ENCODE measurements at places on chromosomes 6 and 20.

DNA sequence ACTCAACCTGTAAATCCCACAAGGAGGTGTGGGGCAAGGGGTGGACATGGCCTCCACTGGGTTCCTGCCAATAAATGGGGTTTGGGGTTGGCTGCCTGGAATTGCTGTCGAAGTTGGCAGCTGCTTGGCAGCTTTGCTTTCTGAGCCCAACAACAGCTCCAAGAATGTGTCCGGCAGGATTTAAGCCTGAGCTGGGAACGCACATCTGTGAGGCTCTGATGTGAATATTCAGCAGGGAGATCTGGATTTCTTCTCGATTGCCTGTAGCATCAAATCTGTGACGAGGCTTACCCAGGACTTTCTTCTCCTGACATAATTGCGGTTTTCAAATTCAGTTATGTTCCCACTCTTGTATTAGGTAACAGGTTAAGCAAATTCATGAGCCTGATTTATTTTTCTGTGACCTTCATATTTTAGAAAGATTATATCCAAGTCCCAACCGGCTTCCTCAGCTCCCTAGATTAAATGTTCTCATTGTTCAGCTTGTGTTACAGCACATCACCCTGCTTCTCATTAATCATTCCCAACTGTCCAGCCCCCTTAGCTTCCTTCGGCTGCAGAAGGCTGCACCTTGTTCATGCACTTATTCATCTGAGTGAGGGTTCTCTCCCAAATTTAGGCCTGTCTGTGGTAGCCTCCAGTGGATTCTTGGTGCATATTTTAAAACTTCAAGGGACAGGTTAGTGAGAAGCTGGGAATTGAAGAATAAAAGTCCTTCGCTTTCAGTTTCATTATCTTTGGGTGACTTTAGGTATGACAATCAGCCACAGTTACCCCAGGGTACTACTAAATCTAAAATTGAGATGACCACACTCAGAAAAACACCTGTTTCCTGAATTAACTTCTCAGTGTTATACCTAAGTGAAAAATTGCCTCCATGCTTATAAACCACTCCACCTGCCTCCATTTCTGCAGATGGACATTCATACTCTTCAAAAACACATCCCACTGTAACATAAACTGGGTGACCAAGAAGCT, 310.0 kb downstream of the ESR1 start:
- no peak for DNase-seq

DNA sequence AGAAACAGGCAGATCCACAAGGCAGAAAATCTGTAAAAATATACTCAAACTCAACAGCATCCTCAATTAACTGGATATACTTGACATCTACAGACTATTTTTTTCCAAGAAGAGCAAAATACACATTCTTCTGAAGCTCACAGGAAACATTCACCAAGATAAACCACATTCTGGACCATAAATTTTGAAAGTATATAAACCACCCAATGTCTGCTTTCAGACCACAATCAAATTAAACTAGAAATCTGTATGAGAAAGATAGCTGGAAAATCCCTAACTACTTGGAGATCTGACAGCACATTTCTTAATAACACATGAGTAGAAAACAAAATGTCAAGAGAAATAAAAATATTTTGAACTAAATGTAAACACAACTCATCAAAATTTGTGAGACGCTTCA, 195.5 kb downstream of the ERMARD start:
- DNase-seq, result no peak

GRCh38 chr6:15512126-15512525, 150.7 kb downstream of the DTNBP1 start:
- DNase-seq, result no peak

DNA sequence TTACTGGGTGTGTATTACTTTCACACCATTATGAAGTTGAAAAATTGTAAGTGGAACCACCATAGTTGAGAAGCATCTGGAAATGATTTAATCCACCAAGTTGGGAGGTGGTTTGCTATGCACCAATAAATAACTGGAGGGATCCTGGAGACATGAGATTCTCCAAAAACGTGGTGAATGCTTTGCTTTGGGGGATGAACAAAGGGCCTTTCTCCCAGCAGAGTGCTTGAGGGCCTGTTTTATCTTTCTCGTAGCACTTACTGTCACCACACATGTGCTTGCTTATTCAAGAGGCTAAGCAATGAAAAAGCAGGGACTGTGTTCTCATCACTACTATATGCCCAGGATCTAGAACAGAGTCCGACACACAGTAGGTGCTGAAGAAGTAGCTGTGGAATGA, 371.1 kb downstream of the DHX35 start:
- DNase-seq, result no peak

GRCh38 chr6:159908979-159909378, 18.2 kb downstream of the MAS1 start:
- no peak for DNase-seq

DNA sequence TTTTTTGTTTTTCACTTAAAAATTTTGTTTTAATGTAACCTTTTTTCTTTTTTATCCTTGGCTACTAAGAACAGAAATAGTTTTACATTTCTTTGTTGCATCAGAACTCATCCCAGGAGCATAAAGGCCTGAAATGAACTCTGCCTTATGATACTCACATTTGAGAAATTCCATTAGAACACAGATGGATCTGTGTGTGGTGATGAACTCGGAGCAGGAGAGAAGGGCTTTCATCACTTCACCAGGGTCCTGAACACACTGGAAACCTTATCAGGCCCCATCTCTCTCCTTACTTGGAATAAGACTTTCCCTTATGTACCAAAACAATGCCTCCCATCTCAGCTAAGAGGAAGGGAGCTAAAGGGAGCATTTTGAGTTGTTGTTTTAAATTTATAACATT, 139.4 kb downstream of the PHF3 start:
- no peak for DNase-seq

DNA sequence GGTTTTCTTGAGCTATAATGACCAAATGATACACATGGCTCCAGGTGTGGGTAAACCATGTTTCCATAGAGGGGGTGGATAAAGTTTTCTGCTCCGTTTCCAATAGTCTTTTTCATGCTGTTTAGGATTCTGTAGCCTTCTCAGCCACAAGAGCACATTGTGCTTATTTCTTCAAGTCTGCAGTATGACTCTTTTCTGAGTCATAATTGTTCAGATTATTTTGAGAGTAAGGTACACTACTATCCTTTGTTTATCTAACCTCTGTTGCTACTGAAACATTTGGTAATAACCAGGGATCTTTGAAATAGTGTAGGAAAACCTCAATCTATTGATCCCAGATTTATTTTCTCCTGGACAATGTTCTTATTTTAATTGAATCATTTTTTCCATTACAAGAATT, 247.9 kb upstream of the BMP2 start:
- DNase-seq, result no peak

- no peak for DNase-seq
These were observed 86.4 kb downstream of the LY86 start for GRCh38 chr6:6674872-6675271.

DNA sequence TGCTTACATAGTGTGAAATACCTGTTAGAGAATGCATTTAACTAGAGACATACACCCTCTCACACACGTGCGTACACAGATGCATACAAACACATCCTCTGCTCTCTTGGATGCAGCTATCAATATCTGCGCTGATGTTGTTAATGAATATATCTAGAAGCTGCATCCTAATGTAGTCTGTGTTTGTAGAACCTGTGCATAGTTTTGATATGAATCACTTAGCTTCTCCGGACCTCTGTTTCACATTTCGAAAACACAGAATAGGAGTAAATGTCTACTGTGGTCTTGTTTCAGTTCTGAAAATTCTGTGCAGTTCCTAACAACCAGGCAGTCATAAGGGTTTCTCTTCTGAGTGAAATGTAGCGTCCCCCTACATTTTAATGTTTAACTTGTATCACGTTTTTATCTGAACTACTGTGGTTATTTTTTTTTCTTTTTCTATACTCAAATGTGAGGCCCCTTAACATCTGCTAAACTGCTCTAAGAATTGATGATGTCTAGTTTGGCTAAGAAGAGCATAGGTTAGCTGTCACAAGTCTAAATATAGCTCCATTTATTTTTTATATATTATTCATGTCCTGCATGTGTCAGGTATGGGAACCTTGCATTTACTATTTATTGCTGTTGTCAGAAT, 254.5 kb downstream of the TMEM242 start:
- no peak for DNase-seq

DNA sequence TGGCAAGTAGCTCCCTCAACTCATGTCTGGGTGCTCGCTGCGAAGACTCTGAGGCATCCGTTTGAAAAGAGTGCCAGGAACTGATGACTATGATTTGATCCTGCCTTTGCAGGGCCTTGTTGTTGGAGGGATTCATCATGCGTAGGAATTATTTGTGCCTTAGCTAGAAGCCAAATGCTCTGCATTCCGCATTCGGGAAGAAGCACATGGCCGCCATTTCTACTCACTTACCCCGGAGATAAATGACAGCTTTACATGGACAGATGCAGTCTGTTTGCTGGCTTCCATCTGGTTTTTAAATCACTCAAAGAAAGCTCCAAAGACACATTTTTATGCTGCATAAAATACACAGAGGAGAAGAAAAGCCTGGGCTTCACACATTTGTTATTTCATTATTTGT, 363.3 kb upstream of the CDH4 start:
- DNase-seq, result no peak

- DNase-seq, result no peak
These were observed 195.5 kb upstream of the PRDM1 start for GRCh38 chr6:105890521-105891244.

DNA sequence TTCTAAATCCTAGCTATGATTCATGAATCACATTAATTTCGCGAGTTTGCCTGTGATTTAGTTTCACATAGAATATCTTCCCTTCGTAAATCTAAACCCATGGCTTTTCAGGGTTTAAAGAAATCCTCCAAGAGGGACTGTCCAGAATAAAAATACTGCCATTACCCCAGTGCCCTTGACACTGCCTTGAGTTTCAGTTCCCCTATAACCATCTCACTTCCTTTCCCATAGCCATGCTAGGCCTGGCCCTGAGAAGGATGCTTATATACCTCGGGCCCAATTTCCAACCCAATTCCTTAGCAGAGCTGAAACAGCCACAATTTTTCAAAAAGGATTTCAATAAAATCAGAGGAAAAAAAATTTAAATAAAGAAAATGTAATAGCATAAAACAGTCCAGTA, 697.3 kb downstream of the FRK start:
- DNase-seq, result no peak

DNA sequence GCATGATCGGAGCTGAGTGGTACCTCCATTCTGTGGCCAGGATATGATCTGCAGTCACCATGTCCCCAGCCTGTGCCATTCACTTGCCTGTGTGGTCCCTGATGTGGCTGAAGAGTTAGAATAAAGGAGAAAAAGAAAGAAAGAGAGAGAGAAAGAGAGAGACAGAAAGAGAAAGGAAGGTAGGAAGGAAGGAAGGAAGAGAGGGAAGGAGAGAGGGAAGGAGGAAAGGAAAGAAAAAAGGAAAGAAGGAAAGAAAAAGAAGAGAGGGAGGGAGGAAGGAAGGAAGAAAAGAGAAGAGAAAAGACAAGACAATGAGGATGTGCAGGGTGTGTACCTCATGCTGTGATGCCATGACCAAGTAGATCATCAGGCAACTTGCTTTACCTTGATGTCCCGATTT, 22.1 kb downstream of the ARMC2 start:
- no peak for DNase-seq

DNA sequence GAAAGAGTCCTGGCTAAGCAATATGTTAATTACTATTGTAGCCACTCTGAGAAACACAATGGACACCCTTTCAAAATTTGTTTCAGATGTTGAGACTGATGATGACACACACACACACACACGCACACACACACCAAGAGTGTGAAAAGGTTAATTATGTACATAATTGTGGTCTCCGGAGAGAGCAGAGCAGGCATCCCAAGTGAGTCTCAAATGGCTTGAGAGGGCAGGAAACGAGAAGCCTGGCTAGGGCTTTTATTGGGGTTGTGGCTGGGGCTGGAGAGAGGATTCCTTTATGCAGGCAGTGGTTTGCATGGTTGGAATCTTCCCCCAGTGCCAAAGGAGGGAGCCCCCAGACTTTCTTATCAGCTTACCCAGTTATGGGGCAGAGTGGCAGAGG, 38.2 kb upstream of the NKX2-4 start:
- no peak for DNase-seq

DNA sequence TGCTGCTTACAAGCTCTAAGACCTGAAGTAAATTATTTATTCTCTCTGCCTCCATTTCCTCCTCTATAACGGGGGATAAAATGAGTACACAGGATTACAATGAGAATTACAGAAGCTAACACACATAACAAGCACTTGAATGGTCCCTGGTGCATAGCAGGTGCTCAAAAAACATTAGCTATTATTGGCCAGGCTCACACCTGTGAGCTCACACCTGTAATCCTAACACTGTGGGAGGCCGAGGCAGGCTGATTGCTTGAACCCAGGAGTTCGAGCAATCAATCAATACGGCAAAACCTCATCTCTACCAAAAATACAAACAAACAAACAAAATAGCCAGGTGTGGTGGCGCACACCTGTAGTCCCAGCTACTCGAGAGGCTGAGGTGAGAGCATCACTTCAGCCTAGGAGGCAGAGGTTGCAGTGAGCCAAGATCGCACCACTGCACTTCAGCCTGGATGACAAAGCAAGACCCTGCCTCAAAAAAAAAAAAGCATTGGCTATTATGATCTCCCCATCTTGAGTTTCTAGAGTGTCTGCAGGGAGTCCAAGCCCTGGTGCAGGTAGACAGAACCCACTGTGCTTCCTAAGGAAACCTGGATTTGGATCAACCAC, 68.1 kb downstream of the PREX1 start:
- peak; percentile 51 for DNase-seq

DNA sequence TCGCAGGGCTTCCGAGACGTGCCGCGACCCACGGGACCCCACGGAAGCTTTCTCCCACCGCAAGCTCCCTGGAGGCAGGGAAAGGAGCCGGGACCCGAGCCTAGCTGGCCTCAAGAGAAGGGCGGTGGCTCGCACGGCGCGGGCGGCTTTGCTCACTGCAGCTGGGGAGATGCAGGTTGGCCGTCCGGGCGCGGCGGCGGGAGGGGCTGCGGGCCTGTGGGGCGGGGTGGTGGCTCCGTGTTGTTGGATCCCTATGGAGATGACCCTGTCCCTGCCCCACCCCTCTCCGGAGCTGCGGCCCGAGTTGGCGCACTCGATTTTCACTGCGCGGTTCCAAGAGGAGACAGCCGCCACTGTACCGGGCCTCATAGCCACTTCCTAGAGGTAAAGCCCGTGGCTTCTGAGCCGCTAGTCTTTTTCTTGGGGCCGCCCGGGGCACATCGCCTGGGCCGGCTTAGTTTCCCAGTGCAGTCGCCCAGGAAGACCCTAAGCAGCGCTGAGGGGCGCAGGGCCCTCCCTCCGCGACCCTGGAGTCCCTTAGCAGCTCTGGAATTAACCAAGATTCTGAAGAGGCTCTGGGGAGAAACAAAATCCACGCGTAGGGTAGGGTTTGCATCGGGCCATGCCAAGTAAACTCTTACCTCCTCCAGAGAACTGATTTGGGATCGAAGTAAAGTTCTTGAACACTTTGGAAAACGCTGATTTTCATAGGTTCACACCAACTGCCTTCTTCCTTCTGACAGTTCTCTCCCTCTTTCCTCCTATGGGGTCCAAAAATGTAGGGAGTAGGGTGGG, at the start of gene ECT2L:
Gene ECT2L (plus strand): TSS at position 279 of the 795 bp plus-strand sequence. CDS start 17,188 bp downstream, outside the sequence.
- no peak for DNase-seq
